ENCODE measurements at places on chromosomes 1 and 21. TPM values are rescaled to one million over a fixed set of nuclear protein-coding genes. Genes with fewer than 3 reads are reported as not detected.

Gene AK5
- total RNA-seq: 1.1 TPM

Gene ANGPTL1
- 0.21 TPM for total RNA-seq

Gene FMO5
- 0.36 TPM for total RNA-seq

Gene TMCC2
- total RNA-seq: 16.1 TPM

Gene RIPPLY3
- 3.2 TPM for total RNA-seq

Gene NR5A2
- total RNA-seq: not detected

Gene HIVEP3
- total RNA-seq: 1.2 TPM

Gene ACOT11
- total RNA-seq: 2.7 TPM

Gene PFDN2
- total RNA-seq: 99.5 TPM

DNA sequence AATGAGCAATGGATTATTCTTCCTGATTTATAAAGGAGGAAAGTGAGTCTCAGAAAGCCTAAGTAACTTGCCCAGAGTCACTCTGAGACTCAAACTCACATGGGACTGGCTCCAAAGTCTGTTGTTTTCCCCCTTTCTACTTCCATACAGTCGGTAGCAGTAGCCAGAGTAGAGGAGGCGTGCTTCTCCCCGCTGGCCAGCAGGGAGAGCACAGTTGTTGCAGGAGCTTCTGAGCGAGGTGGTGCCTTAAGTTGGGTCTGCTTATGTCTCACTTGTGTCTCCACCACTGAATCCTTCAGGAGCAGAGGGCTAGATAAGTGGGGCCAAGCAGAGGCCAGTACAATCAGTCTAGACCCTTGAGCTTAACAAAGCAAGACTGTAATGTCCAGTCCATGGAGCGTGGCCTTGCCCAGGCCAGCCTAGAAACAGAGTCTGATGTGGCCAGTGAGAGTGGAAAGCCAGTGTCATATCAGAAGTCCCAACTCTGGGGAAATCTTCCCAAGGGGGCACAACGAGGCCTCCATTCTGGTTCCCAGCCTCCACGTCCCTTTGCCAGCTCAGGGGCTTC, 181.9 kb downstream of the ZSCAN20 start:
- no peak overlapping the region for H3K4me3 ChIP-seq
- DNase-seq: peak; percentile 15
- H3K27me3 ChIP-seq: no peaks in the 10 kb centered on the region
- H3K4me1 ChIP-seq: no peaks in the 10 kb centered on the region
- H3K27ac ChIP-seq: no peak overlapping the region

- H3K27ac ChIP-seq: peak overlapping the region; percentile 99
- peaks cover 7% of the 10 kb centered on the region for H3K36me3 ChIP-seq
- H3K27me3 ChIP-seq: no peaks in the 10 kb centered on the region
- H3K4me1 ChIP-seq: peaks cover 42% of the 10 kb centered on the region
- DNase-seq: peak; percentile 54
- peak overlapping the region; percentile 96 for H3K4me3 ChIP-seq
Measured at GRCh38 chr1:150066838-150067183, 765 bp upstream of the VPS45 start.

DNA sequence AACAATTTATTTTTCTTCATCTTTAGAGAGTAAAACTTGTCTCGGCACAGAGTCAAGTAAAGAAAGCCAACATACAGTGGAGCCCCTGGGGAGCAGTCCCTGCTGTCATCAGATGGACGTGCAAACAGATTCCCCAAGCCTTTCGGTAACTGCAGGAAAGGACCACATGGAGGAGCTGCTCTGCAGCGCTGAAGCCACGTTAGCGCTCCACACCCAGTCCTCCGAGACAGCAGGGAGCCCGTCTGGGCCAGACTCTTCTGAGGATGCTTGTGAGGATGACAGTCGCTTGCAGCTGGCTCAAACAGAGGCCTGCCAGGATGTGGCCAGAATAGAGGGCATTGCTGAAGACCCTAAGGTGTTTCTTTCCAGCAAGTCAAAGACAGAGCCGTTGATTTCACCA, 77.1 kb upstream of the SCCPDH start:
- H3K27me3 ChIP-seq: no peaks in the 10 kb centered on the region
- peaks cover 7% of the 10 kb centered on the region for H3K4me1 ChIP-seq
- peak overlapping the region; percentile 4 for H3K4me3 ChIP-seq
- peak; percentile 13 for DNase-seq

GRCh38 chr1:198903621-198904020, 264.8 kb downstream of the PTPRC start:
- H3K4me3 ChIP-seq: peak overlapping the region; percentile 80
- H3K27me3 ChIP-seq: no peaks in the 10 kb centered on the region
- H3K27ac ChIP-seq: peak overlapping the region; percentile 97
- peaks cover 63% of the 10 kb centered on the region for H3K4me1 ChIP-seq
- DNase-seq: no peak

- peaks cover 36% of the 10 kb centered on the region for H3K4me1 ChIP-seq
- no peak for DNase-seq
- no peak overlapping the region for H3K4me3 ChIP-seq
- H3K36me3 ChIP-seq: no peaks in the 10 kb centered on the region
- H3K27ac ChIP-seq: peak overlapping the region; percentile 23
- H3K27me3 ChIP-seq: no peaks in the 10 kb centered on the region
Measured at GRCh38 chr1:230104395-230105244, 37.6 kb downstream of the GALNT2 start.

- H3K27me3 ChIP-seq: peaks cover 27% of the 10 kb centered on the region
- H3K4me3 ChIP-seq: peak overlapping the region; percentile 93
- DNase-seq: peak; percentile 28
- H3K27ac ChIP-seq: peak overlapping the region; percentile 43
- no peaks in the 10 kb centered on the region for H3K36me3 ChIP-seq
- H3K4me1 ChIP-seq: peaks cover 35% of the 10 kb centered on the region
Measured at GRCh38 chr1:21651214-21652042, 17.7 kb downstream of the RAP1GAP start.

DNA sequence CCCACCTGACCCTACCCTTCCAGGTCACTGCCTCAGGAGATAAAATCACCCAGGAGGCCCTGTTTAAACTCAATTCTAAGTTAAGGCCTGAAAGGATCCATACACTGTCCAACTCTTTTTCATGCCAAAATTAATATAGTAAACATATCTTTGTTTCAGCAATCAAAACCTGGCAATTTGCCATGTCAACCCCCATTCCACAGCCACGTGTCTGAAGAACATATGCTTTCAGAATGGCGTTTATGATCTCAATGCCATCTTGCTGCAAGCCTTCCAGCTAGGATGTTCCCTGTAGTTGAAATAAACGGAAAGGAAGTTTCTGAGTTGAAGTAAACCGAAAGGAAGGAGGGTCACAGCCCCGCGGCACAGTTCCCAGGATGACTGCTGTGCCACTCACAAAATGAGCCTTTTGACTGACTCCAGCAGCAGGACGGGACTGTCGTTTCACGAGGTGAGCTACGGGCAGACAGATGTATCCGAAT, 472.0 kb downstream of the SMYD3 start:
- H3K36me3 ChIP-seq: no peaks in the 10 kb centered on the region
- H3K4me3 ChIP-seq: no peak overlapping the region
- no peaks in the 10 kb centered on the region for H3K27me3 ChIP-seq
- H3K4me1 ChIP-seq: no peaks in the 10 kb centered on the region
- DNase-seq: no peak

GRCh38 chr1:220999872-221000863, 120.9 kb downstream of the HLX start:
- H3K36me3 ChIP-seq: no peaks in the 10 kb centered on the region
- no peak overlapping the region for H3K4me3 ChIP-seq
- DNase-seq: no peak
- no peaks in the 10 kb centered on the region for H3K27me3 ChIP-seq
- no peak overlapping the region for H3K27ac ChIP-seq

DNA sequence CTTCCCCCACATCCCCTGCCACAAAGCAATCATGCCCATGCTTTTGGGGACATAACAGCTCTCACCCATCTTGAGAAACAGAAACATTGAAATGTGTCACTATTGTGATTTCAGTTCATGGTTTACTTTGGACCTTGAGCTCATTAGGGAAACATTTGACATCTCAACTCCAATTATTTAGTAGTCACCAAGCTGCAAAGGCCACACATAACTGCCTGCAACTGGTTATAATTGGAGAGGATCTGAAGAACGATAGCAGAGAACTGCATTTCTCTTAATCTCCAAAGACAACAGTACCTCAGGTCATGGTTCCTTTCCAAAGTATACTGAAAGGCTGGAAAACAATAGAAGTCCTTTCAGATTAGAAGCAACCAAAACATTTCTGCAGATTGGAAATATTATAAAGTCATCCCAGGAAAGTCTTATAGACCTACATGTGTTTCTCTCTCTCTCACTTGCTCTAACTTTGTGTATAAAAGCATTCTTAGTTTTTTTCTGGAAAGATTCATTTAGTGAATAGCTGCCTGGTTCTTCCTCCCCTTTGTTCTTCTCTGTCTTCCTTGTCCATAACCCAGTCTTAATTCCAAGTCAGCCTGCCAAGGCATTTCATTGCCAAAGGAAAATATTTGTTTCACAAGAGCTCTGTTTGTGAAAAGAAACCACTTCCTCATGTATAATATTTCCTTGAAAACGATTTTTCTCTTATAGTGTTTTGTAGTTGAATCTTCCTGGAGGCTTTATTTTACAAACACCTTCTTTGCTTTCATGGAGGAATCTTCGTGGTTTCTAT, 426.8 kb downstream of the ADGRL2 start:
- H3K4me3 ChIP-seq: no peak overlapping the region
- peaks cover 37% of the 10 kb centered on the region for H3K4me1 ChIP-seq
- H3K27ac ChIP-seq: peak overlapping the region; percentile 14
- H3K27me3 ChIP-seq: no peaks in the 10 kb centered on the region
- H3K36me3 ChIP-seq: no peaks in the 10 kb centered on the region
- no peak for DNase-seq

DNA sequence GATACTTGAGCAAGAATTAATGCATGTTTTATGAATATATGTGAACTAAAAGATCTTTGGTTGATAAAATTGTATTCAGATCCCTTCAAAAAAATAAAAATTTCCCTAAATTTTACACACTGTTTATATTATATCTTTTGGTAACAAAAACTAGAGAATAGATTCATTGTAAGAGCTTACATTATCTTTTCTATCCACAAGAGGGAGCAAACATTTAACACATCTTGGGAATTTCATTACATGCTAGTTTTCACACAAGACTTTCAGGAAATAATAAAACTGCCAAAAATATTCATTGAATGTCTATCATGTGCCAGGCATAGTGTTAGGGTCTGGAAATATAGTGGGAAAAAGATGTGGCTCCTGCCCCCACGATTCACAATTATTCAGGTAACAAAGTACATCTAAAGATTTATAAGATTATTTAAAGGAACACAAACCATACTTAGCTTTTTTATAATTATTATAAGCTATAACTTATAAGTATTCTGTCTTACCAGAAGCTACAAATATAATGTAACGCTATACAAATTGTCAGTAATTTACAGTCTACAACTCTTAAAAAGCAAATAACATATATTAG, 30.6 kb downstream of the FAF1 start:
- H3K36me3 ChIP-seq: peaks cover 13% of the 10 kb centered on the region
- no peaks in the 10 kb centered on the region for H3K4me1 ChIP-seq
- no peaks in the 10 kb centered on the region for H3K27me3 ChIP-seq
- H3K27ac ChIP-seq: no peak overlapping the region
- no peak overlapping the region for H3K4me3 ChIP-seq

GRCh38 chr1:75341537-75341936, 207.3 kb downstream of the LHX8 start:
- no peak overlapping the region for H3K4me3 ChIP-seq
- no peaks in the 10 kb centered on the region for H3K36me3 ChIP-seq
- DNase-seq: no peak
- peaks cover 42% of the 10 kb centered on the region for H3K4me1 ChIP-seq

- no peak overlapping the region for H3K4me3 ChIP-seq
- no peaks in the 10 kb centered on the region for H3K27me3 ChIP-seq
- DNase-seq: no peak
- H3K27ac ChIP-seq: no peak overlapping the region
- H3K36me3 ChIP-seq: no peaks in the 10 kb centered on the region
- H3K4me1 ChIP-seq: peaks cover 13% of the 10 kb centered on the region
Measured at GRCh38 chr1:224383218-224383617, 26.5 kb downstream of the CNIH4 start.

GRCh38 chr1:225258811-225259210, 169.0 kb downstream of the LBR start:
- no peak overlapping the region for H3K27ac ChIP-seq
- H3K27me3 ChIP-seq: no peaks in the 10 kb centered on the region
- H3K4me1 ChIP-seq: peaks cover 3% of the 10 kb centered on the region
- no peak overlapping the region for H3K4me3 ChIP-seq
- no peak for DNase-seq

DNA sequence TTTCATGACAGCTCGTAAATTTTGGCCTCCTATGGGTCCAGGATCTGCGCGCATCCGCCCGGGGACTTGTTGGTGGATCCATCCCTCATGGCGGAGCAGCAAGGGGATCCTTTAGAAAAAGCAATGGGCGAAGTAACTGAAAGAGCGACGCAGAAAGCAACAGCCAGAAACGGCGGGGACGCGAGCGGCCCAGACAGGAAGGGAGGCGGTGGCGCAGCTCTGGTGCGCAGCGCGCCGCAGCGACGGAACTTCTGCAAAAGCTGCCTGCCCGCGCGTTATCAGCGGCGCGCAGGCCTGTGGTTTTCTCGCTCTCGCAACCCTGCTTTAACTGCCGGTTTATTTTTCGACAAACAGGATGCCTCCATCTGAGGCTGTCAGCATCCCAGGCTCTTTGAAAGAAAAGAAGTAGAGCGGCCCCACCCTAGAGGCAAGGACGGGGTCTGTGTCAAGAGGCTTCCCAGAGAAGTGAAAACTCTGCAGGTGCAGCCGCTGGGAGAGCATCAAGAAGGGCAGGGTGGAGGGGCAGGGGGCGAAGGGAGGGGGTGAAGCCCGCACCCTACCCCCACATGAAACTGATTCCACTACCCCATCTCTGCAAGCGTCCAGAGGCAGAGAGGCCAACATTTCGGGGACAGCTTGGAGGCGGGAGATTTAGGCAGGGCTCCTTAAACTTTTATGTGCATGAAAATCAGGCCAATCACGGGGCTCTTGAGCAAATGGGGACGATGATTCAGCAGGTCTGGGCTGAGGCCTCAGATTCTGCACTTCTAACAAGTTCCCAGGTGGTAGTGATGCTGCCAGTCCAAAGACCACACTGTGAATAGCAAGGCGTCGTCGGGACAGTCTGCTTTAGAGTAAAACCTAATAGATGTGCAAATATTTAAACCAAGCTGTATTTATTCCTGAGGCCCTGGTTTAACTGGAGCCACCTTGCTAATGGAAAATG, 22.2 kb downstream of the RUNX1 start:
- H3K27ac ChIP-seq: no peak overlapping the region
- peaks cover 5% of the 10 kb centered on the region for H3K4me1 ChIP-seq
- DNase-seq: peak; percentile 16
- no peaks in the 10 kb centered on the region for H3K36me3 ChIP-seq

- no peak overlapping the region for H3K27ac ChIP-seq
- H3K4me3 ChIP-seq: no peak overlapping the region
- H3K36me3 ChIP-seq: no peaks in the 10 kb centered on the region
Measured at GRCh38 chr1:29136391-29136915, 12.8 kb upstream of the TMEM200B start.

DNA sequence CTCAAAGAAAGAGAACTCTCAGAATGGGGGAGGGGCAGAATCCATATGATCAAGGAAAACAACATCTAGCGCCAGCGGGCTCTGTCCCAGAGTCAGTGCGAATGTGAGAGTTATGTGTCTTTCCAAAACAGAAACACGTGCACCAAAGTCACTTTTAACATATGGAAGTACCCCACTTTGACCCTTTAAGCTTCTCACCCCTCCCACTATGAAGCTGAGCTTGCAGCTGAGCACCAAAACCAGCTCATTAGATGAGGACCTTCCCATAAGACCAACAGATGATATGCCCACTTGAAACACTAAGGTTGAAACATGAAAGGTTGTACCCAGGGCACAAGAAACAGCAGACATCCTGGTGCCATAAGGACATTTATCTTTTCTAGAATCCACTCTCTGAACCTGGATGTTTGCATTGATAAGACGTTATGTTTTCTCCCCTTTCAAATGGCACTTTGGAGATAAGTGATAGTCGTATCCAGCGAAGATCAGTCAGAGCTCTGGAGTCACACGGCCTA, 171.0 kb downstream of the TGFBR3 start:
- H3K4me1 ChIP-seq: peaks cover 30% of the 10 kb centered on the region
- no peak for DNase-seq
- no peak overlapping the region for H3K4me3 ChIP-seq
- H3K27ac ChIP-seq: no peak overlapping the region
- no peaks in the 10 kb centered on the region for H3K27me3 ChIP-seq
- H3K36me3 ChIP-seq: peaks cover 29% of the 10 kb centered on the region

Data from neural crest cell (in vitro differentiated cells).